Activated CD4-positive, alpha-beta T cell treated with anti-CD3 and anti-CD28 coated beads for 36 hours (primary cell): ENCODE measurements at places on chromosomes 7 and 10.

- DNase-seq, result no peak
- H3K4me1 ChIP-seq, result no peaks in the 10 kb centered on the region
- H3K4me3 ChIP-seq, result no peak overlapping the region
- no peaks in the 10 kb centered on the region for H3K36me3 ChIP-seq
- H3K27ac ChIP-seq, result no peak overlapping the region
Measured at GRCh38 chr7:131173145-131173890, 154.4 kb upstream of the MKLN1 start.

DNA sequence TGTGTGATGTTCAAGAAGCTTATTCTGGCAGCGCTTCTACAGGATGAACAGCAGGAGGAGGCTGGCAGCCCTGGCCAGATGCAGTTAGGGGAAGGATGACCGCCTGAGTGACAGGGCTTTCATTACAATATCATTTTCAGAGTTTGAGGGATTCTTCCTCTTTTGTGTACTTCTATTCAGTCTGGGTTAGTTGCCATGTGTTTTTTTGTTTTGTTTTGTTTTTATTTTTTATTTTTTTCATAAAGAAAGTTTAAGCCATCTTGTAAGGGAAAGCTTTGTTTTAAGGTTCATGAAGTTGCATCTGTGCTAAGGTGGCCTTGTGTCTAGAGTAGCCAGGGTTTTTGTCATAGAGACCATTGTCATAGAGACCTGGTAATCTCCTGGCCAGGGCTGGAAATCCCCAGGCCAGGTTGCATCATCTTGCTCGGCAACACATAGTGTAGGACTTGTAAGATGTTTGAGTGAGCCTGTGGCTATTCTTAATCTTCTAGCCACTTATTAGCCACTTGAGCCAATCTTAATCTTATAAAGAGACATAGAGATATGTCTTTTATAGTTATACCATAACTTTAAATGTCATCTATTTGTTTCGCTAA is 230.5 kb upstream of the TMEM229A start:
- H3K4me1 ChIP-seq, result no peaks in the 10 kb centered on the region
- no peaks in the 10 kb centered on the region for H3K36me3 ChIP-seq
- no peaks in the 10 kb centered on the region for H3K27me3 ChIP-seq

DNA sequence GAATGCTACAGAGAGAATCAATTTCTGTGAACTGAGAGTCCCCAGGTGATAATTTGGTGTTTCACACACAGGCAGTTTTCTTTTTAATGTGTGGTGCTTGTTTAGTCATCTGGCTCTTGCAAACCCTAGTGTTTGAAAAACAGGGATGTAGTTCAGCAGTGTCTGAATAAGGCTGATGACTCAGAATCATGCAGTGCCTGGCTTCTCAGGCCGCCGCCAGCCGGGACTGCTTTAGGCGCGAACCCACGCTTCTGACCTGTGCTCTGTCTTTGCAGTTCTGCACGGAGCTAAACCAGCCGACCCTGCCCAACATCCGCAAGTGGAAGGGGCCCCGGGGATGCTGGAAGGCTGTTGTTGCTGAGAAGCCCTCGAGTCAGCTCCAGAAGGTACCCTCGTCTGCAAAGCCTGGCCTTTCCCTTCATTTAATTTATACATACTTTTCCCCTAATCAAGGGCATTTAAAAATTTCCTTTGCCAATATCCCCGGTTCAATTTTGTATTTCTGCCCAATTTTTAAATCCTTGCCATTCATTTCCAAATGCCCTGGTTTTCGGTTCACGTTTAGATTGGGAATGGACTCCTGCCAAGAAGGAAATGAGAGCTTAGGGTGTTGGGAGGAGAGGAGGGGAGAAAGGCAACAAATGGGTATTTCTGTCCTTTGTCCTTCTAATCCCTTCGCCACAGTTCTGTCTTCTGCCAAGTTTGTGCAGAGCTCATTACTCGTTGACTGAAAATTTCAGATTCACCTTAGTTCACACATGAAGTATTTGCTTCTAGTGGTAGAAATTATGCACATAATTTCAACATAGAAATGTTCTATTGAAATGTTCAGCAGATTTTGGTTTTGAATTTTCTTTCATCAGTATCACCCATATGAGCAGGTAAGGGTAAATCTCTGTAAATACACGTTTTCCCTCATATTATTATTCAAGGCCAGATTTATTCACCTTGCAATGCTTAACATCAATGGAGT is 108.5 kb upstream of the ANLN start:
- no peak overlapping the region for H3K4me3 ChIP-seq
- no peak overlapping the region for H3K27ac ChIP-seq
- H3K4me1 ChIP-seq, result peaks cover 52% of the 10 kb centered on the region
- H3K36me3 ChIP-seq, result no peaks in the 10 kb centered on the region
- no peaks in the 10 kb centered on the region for H3K27me3 ChIP-seq

GRCh38 chr10:54139819-54140428 is 661.1 kb downstream of the PCDH15 start:
- no peak overlapping the region for H3K4me3 ChIP-seq
- no peaks in the 10 kb centered on the region for H3K36me3 ChIP-seq
- no peak for DNase-seq
- H3K27ac ChIP-seq, result no peak overlapping the region

DNA sequence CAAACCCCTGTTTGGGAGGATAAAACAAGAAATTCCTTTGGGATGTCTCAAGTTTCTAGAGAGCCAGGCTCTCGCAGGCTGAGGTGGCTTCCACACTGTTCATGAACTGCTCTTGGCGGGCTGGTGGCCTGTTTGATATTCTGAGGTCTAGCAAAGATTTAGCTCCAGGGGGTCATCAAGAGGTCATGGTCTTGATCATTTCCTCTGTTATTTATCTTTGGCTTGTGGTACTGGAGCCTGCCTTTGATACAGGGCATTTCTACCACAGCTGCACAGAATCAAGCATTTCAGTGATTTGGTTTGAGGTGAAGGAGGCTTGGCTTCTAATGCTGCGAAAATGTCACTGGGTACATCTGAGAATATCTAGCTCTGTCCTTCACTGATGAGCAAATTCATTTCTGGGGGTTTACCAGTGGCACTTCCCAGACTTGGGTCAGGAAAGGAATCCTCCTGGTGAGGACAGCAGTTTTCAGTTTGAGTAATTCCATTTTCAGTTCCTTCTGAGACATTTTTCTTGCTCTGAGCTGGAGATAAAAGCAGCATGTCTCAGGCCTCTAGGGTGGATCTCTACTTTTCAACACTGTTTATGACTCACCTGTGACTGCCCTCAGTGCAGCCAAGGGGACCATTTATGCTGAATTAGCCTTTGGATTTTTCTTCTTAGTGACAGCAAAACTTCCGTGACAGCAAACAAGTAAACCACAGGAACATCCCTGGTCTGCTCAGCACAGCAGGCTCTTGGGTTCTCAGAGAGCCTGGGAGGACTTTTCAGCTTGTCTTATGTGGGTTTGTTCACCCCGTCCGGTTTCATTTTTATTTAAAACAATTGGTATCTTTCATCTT is 312.0 kb downstream of the RNLS start:
- peaks cover 3% of the 10 kb centered on the region for H3K27me3 ChIP-seq
- H3K36me3 ChIP-seq, result no peaks in the 10 kb centered on the region
- H3K4me1 ChIP-seq, result peaks cover 37% of the 10 kb centered on the region
- H3K27ac ChIP-seq, result peak overlapping the region; percentile 64
- peak; percentile 65 for DNase-seq

DNA sequence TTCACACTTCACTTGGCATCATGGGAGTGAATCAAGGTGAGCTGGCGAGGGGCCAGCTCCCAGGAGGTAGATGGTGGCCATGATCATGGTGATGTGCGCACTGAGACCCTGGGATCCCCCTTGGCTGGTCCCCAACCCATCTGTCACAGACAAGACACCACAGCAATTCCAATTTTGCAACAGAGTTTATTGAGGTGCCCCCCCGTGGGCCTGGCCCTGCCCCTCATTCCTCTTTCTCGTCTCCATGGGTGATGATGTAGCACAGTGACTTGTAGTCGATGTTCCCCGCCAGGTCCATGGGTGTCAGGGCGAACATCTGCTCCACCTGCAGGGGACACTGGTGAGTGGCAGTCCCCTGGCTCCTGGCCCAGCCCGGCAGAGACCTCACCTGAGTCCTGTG is 2.4 kb downstream of the MYL7 start:
- no peaks in the 10 kb centered on the region for H3K27me3 ChIP-seq
- no peak for DNase-seq
- no peak overlapping the region for H3K27ac ChIP-seq

GRCh38 chr10:129653428-129653827 is 186.4 kb downstream of the MGMT start:
- DNase-seq, result no peak
- H3K36me3 ChIP-seq, result peaks cover 8% of the 10 kb centered on the region
- no peaks in the 10 kb centered on the region for H3K4me1 ChIP-seq
- no peaks in the 10 kb centered on the region for H3K27me3 ChIP-seq
- no peak overlapping the region for H3K4me3 ChIP-seq

DNA sequence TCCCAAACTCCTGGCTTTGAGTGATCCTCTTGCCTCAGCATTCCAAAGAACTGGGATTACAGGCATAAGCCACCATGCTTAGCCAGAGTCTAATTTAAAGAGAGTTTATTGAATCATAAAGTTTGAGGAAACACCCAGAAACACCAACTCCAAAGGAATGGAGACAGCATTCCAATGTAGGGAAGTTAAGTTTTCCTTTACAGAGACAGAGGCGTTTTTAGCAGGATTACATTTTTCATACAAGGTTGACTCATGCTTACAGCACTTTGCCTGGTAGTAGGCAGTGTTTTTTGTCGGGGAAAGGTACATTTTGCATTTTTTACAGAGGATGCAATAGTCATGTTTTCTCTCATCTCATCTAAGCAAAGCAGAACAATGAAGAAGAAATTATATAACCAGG is 18.9 kb upstream of the OPN4 start:
- H3K36me3 ChIP-seq, result no peaks in the 10 kb centered on the region
- DNase-seq, result no peak
- no peak overlapping the region for H3K27ac ChIP-seq
- H3K4me3 ChIP-seq, result no peak overlapping the region
- no peaks in the 10 kb centered on the region for H3K4me1 ChIP-seq

- DNase-seq, result no peak
- H3K4me1 ChIP-seq, result peaks cover 29% of the 10 kb centered on the region
- no peak overlapping the region for H3K27ac ChIP-seq
- no peaks in the 10 kb centered on the region for H3K36me3 ChIP-seq
- peaks cover 78% of the 10 kb centered on the region for H3K27me3 ChIP-seq
Measured at GRCh38 chr7:27157702-27158431, 1.4 kb upstream of the HOXA7 start.

- peaks cover 18% of the 10 kb centered on the region for H3K36me3 ChIP-seq
- H3K27me3 ChIP-seq, result no peaks in the 10 kb centered on the region
Measured at GRCh38 chr7:4687956-4688355, 5.9 kb downstream of the FOXK1 start.

DNA sequence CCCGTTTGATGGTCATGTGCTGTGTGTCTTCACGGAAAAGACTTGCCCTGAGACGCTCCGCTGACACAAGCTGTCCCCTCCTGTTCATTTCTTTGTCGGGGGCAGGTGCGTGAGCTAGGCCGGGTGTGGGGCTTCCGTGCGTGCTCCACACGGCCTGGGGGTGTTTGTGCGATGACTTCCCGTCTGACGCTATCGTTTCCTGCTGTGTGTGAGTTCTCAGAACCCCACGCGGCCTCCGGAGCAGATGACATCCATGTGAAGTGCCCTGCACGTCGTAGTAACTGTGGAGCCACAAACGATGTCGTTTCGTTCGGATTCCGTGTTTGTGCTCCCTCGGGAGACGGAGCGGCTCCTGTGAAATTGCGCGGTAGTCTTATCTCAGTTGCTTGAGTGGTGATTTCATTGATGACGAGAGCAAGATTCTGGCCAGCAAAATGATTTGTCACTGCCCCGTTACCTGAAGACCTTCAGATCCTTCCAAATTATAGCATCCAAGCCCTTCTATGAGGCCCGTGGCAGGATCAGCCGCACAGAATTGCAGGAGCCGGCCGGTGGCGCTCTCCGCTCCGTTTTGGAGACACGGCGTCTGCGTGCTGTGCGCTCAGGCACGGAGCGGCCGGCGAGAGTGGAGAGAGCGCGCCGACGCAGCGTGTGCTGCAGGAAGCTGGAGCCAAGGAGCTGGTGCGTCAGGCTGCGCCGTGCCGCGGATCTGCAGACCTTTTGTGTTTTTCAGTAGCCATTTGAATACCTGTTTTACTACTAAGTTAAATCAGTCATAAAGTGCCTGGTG is 94.9 kb downstream of the NKX6-2 start:
- H3K4me3 ChIP-seq, result no peak overlapping the region
- peaks cover 20% of the 10 kb centered on the region for H3K36me3 ChIP-seq
- no peaks in the 10 kb centered on the region for H3K27me3 ChIP-seq
- H3K27ac ChIP-seq, result no peak overlapping the region
- DNase-seq, result no peak

GRCh38 chr7:140316165-140316661 is 82.1 kb downstream of the SLC37A3 start:
- DNase-seq, result peak; percentile 55
- H3K36me3 ChIP-seq, result peaks cover 6% of the 10 kb centered on the region
- no peak overlapping the region for H3K4me3 ChIP-seq
- no peak overlapping the region for H3K27ac ChIP-seq
- H3K4me1 ChIP-seq, result peaks cover 19% of the 10 kb centered on the region
- no peaks in the 10 kb centered on the region for H3K27me3 ChIP-seq

GRCh38 chr10:96999987-97000386 is 167.9 kb downstream of the LCOR start:
- H3K27ac ChIP-seq, result no peak overlapping the region
- no peak overlapping the region for H3K4me3 ChIP-seq
- no peaks in the 10 kb centered on the region for H3K27me3 ChIP-seq

- peaks cover 5% of the 10 kb centered on the region for H3K36me3 ChIP-seq
- no peak overlapping the region for H3K27ac ChIP-seq
- H3K27me3 ChIP-seq, result no peaks in the 10 kb centered on the region
- no peak for DNase-seq
- H3K4me3 ChIP-seq, result no peak overlapping the region
- peaks cover 9% of the 10 kb centered on the region for H3K4me1 ChIP-seq
Measured at GRCh38 chr10:119425881-119426170, 116.7 kb downstream of the RGS10 start.

- H3K4me3 ChIP-seq, result peak within 1 kb of the TSS; percentile 81
- peaks cover 63% of the 10 kb centered on the region for H3K4me1 ChIP-seq
- peak within 1 kb of the TSS; percentile 96 for H3K27ac ChIP-seq
- peak; percentile 95 for DNase-seq
Measured at GRCh38 chr7:48089046-48090003, at the start of gene UPP1. TSS of gene UPP1 (plus strand) at chr7:48089265. CDS start at chr7:48094784, 5,519 bp downstream.

GRCh38 chr10:14889318-14889717 is 10.7 kb downstream of the SUV39H2 start:
- H3K27me3 ChIP-seq, result no peaks in the 10 kb centered on the region
- H3K4me3 ChIP-seq, result no peak overlapping the region
- H3K36me3 ChIP-seq, result peaks cover 6% of the 10 kb centered on the region
